ENCODE measurements at places on chromosomes 11 and 22.

- peak; percentile 97 for DNase-seq
Observed at GRCh38 chr11:73308961-73309919, 1.2 kb downstream of the ARHGEF17 start.

GRCh38 chr11:113555071-113555619 lies 79.9 kb upstream of the DRD2 start:
- no peak for DNase-seq

GRCh38 chr22:28833276-28833923 lies 33.0 kb upstream of the XBP1 start:
- no peak for DNase-seq

DNA sequence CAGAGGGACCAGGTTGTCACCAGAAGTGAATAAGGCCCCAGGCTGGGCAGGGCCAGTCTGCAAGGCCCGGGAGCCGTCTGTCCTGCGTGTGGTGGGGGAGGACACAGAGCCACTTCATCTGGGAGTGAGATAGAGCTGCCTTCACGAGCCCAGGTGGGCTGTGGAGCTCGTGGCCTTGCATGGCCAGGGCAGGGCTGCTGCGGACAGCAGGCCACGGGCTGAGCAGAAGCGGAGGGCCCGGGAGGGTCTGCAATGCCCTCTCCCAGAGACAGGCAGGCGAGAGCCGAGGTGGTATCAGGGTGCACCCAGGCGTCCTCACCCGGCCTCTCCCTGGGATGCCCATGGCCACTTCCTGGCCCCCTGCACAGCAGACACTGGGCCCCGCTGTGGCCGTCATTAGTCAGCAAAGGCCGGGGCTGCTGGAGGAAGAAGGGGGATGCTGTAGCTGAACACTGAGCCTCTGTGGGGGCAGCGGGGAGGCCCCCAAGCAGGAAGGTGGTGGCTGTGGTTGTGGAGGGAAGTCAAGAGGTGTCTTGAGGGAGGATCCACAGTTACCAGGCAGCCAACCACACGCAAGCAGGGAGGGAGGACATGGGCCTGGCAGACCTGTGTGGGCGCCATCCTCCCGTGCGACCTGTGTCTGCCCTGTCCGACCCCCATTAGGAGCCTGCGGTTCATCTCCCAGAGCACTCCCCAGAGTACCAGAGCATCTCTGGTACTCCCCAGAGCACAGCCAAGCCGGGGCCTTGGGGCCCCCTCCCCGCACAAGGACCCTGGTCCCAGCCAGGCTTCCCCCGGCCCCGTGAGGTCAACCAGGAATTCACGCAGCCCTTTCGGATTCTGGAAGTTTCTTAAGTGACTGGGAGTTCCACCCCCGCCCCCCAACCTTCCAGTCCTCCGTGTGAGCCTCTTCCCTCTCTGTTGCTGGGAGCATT lies 1109.5 kb downstream of the BRD1 start:
- DNase-seq: no peak

DNA sequence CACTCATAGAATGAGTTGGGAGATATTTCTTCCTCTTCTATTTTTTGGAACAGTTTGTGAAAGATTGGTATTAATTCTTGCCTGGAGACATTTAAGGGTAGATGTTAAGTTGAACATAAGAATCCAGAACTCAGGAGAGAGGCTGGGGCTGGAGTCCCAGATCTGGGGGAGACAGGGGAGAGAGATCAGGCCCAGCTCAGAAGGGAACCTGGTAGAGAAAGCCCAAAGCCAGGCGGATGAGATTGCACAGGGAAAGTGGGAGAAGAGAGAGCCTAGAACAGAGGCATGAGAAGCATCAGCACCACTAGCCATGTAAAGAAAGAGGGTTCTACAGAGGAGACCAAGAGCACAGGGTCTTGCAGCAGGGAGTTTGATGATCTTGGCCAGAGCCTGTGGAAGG lies 13.0 kb upstream of the GNAZ start:
- no peak for DNase-seq
